ENCODE measurements at places on chromosomes 16 and 17. TPM values are rescaled to one million over a fixed set of nuclear protein-coding genes. Genes with fewer than 3 reads are reported as not detected.
A peak's percentile ranks its signal among the peaks of the same experiment; 100 is the strongest.

DNA sequence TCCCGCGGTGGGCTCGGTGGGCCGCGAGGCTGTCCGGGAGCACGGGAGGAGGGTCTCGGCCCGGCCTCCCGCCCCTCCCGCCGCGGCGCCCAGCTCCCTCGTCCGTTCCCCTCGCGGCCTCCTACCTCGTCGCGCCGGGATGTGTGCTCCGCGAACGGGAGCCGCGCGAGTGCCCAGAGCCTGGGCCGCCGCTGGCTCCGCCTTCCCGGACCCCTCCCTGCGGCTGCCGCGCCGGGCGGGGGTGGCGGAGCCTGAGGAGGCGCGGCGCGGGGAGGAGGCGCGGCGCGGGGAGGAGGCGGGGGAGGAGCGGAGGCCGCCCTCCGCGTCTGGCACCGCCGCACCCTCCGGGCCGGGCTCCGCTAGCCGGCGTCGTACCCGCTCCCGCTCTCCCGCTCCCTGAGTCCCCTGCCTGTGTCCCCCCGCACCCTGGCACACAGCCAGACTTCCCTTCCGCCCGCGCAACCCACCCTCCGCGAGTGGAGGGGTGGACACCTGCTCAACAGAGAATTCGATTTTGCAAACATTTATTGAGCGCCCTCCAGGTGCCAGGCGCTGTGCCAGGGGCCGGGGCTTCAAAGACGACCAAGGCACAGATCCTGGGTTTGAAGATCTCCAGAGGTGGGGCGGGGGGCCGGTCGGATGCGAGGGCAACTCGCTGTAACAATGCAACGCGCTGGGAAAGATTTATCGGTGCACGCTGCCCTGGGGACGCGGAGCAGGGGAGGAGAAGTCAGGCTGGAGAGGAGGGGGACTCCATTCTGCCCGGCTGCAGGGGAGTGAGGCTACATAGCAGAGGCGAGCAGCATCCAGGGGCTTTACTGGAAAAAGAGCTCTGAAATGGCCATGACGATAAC, at the start of gene MPP3:
MPP3 (minus strand) TSS at position 171 of the 854 bp plus-strand sequence. CDS start 1,240 bp downstream, outside the sequence.
- peak; percentile 64 for DNase-seq
- peak within 1 kb of the TSS; percentile 80 for H3K4me3 ChIP-seq
- H3K27ac ChIP-seq: peak within 1 kb of the TSS; percentile 55
- no peaks in the 10 kb centered on the region for H3K36me3 ChIP-seq

DNA sequence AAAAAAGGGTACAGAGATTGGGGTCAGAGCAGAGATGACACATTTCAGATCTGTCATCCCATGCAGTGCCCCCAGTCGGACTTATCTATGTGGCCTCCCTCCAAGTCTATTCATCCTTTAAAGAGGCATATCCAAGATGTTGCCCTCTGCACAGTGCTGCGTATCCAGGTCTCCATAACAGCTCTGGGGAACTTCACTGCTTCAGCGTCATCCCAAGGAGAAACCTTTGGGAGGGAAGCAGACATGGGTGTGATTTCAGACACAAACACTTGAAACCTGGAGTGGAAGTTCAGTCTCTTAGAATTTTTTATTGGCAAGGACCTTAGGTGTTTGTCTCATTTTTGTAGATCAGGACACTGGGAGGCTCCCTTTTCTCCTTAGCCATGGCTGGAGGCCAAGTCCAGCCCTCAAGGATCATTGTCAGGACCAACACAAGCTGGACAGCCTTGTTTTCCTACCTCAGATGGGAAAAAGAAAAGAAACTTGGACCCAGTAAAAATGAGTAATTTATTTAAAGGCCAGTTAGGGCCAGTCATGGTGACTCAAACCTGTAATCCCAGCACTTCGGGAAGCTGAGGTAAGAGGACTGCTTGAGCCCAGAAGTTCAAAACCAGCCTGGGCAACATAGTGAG, 23.9 kb upstream of the NLK start:
- no peaks in the 10 kb centered on the region for H3K36me3 ChIP-seq
- DNase-seq: peak; percentile 24
- no peak overlapping the region for H3K4me3 ChIP-seq
- H3K27ac ChIP-seq: no peak overlapping the region
- no peaks in the 10 kb centered on the region for H3K4me1 ChIP-seq

Gene CIAPIN1
- total RNA-seq: 74.9 TPM

GRCh38 chr16:51051671-51052070, 99.4 kb downstream of the SALL1 start:
- no peak overlapping the region for H3K27ac ChIP-seq
- H3K36me3 ChIP-seq: no peaks in the 10 kb centered on the region
- H3K27me3 ChIP-seq: no peaks in the 10 kb centered on the region
- DNase-seq: no peak
- no peaks in the 10 kb centered on the region for H3K4me1 ChIP-seq
- no peak overlapping the region for H3K4me3 ChIP-seq

DNA sequence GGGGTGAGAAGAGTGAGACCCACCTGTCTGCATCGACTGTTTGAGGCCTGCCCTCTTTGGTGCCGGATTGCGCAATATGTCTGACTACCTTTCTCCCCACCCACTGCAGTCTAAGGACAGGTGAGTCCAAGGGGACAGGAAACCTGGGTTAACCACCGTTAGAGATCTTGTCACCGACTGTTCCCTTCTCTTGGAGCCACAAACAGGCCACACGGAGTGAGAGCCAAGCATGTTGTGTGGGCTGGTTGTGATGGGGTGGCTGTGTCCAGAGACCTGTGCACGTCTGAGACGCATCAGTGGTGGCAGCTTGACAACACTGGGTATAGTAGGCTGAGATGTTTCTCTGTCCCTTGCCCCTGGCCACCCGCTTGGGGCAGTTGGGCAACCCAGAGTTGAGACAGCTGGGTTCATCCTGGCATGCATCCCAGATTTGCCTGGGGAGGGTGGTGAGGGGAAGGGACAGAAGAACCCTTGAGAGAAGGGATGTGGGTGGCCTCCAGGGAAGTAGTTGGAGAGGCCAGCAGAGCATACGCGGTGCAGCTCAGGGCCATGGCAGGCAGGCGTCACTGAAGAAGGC, 21.4 kb downstream of the MPRIP start:
- H3K27ac ChIP-seq: no peak overlapping the region
- peak; percentile 70 for DNase-seq
- no peaks in the 10 kb centered on the region for H3K36me3 ChIP-seq
- no peaks in the 10 kb centered on the region for H3K27me3 ChIP-seq
- no peak overlapping the region for H3K4me3 ChIP-seq

GRCh38 chr17:50649042-50649908, 14.6 kb downstream of the ABCC3 start:
- no peaks in the 10 kb centered on the region for H3K27me3 ChIP-seq
- DNase-seq: no peak
- no peak overlapping the region for H3K4me3 ChIP-seq
- H3K36me3 ChIP-seq: no peaks in the 10 kb centered on the region

Gene IL32
- total RNA-seq: 27.1 TPM

GRCh38 chr16:48385253-48386150, at the start of gene SIAH1:
Gene SIAH1, minus strand, starts transcription at chr16:48385413. Its CDS starts 22,985 bp downstream, at chr16:48362428.
- H3K27me3 ChIP-seq: no peaks in the 10 kb centered on the region
- peak; percentile 88 for DNase-seq
- H3K4me3 ChIP-seq: peak within 1 kb of the TSS; percentile 99
- H3K36me3 ChIP-seq: no peaks in the 10 kb centered on the region

GRCh38 chr17:82823004-82823403, 16.8 kb downstream of the ZNF750 start:
- no peak overlapping the region for H3K4me3 ChIP-seq
- H3K36me3 ChIP-seq: no peaks in the 10 kb centered on the region
- no peaks in the 10 kb centered on the region for H3K4me1 ChIP-seq
- H3K27me3 ChIP-seq: no peaks in the 10 kb centered on the region

- H3K27ac ChIP-seq: peak overlapping the region; percentile 90
- peak; percentile 58 for DNase-seq
- no peaks in the 10 kb centered on the region for H3K36me3 ChIP-seq
- H3K4me1 ChIP-seq: peaks cover 22% of the 10 kb centered on the region
These were observed 591 bp upstream of the SLFN5 start for GRCh38 chr17:35242158-35242804.

DNA sequence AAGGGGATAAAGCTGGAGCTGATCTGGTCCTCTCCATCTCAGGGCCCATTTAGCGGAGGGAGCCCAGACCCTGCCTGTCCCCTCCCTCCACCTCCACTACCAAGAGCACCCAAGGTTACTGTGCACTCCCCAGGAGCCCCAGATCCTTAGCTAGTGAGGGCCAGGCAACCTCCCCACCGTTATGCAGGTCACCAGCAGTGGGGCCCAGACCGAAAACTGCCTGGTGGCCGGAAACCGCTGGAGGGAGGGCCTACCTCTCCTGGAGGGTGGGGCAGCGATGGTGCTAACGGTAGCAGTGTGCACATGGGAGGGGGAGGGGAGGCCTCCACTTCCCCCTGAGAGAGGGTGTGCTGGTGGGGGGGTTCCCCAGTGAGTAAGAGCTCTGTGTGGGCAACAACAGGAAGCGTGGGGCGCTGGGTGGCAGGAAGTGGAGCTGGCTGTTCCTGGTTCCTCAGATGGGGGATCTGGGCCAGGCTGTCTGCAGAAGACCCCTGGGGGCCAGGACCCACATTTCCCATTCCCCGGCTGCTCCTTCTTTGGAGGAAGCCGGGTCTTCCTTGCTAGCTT, 4.4 kb downstream of the FMNL1 start:
- H3K4me3 ChIP-seq: no peak overlapping the region
- DNase-seq: peak; percentile 62
- peaks cover 12% of the 10 kb centered on the region for H3K4me1 ChIP-seq
- H3K36me3 ChIP-seq: no peaks in the 10 kb centered on the region
- no peaks in the 10 kb centered on the region for H3K27me3 ChIP-seq

DNA sequence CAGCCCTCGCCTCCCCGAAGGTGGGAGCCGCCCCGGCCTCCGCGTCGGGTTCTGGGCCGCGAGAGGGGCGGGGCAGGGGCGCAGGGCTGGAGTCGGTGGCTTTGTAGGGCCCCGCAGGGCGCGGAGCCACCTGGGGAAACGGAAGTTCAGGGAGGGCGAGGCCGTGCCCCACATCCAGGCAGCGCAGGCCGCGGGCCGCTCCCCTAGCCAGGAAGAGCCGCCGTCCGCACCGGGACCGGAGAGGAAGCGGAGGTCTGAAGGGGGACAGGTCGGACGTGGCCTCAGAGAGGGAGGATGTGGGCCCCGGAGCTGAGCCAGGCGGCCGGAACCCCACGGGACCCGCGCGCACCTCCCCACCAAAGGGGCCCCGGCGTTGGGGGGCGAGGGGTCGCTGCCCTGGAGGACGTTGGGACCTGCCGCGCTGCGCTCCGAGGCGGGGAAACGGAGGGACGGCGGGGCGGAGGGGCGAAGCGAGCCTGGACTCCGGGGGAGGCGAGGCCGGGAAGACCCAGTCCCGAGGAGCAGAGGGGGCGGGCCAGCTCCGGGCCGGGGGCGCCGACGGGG, 482 bp upstream of the SLC16A3 start:
- no peaks in the 10 kb centered on the region for H3K27me3 ChIP-seq
- peak overlapping the region; percentile 51 for H3K4me3 ChIP-seq
- peak overlapping the region; percentile 83 for H3K27ac ChIP-seq
- DNase-seq: no peak
- peaks cover 39% of the 10 kb centered on the region for H3K4me1 ChIP-seq
- no peaks in the 10 kb centered on the region for H3K36me3 ChIP-seq

DNA sequence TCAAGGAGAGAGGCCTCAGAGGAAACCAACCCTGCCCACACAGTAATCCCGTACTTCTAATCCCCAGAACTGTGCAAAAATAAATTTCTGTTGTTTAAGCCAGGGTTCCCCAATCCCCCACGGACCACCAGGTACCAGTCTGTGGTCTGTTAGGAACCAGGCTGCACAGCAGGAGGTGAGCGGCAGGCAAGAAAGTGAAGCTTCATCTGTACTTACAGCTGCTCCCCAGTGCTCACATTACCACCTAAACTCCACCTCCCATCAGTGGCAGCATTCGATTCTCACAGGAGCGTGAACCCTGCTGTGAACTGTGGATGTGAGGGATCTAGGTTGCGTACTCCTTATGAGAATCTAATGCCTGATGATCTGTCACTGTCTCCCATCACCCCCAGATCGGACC, 101.1 kb upstream of the CDC42EP4 start:
- H3K4me1 ChIP-seq: peaks cover 26% of the 10 kb centered on the region
- H3K36me3 ChIP-seq: no peaks in the 10 kb centered on the region
- no peak for DNase-seq
- H3K27me3 ChIP-seq: no peaks in the 10 kb centered on the region
- H3K4me3 ChIP-seq: no peak overlapping the region

Gene KRTAP1-5
- not detected for total RNA-seq

Gene MYCBPAP
- 91.7 TPM for total RNA-seq

DNA sequence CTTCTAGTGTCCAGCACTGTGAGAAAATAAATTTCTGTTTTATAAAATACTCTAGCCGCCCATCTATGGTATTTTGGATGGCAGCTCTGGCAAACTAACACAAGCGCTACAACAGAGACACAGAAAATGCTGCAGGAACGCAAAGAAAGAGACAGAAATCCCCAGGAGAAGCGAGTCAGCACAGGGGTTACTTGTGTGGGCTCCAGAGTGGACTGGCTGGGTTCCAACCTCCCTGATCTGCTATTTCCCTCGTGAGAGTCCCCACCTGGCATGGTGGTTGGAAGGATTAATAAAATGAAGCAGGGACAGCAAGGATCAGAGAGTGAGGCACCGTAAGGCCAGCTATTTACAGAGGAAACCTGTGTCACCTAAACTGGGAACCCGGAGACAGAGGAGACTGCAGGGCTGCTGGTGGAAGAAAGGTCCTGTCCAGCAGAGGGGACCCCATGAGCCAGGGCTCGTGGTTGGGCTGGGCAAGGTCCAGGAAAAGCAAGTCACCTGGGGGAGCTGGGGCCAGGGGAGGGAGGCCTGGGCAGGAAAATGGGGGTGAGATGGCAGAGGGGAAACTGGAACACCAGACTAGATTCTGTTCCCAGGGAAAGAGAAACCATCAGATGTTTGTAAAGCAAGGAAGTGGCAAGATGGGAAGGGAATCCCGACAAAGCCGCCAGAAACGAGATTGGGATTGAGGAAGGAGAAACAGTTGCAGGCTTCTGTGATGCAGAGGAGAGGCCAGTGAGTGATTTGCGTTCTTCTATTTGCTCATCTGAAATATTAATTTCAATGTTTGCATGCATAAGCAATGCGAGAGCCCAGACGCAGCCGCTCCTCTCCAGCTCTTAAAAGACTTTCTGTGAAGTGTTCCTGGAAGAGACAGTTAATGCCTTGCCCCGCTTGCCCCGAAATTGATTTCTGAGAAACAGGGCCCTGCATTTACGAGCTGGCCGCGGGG, 63.0 kb upstream of the TEKT3 start:
- H3K4me1 ChIP-seq: peaks cover 9% of the 10 kb centered on the region
- no peaks in the 10 kb centered on the region for H3K27me3 ChIP-seq
- H3K36me3 ChIP-seq: no peaks in the 10 kb centered on the region
- DNase-seq: no peak
- peak overlapping the region; percentile 31 for H3K27ac ChIP-seq

Gene AXIN2
- 20.2 TPM for total RNA-seq

Gene FAHD1
- total RNA-seq: 65.8 TPM

Gene ZP2
- not detected for total RNA-seq

Gene ZNF689
- total RNA-seq: 33.0 TPM
